Stimulated activated CD8-positive, alpha-beta memory T cell treated with anti-CD3 and anti-CD28 coated beads, Interleukin-4, amount 100 ng/mL, for 1 hour (primary cell): ENCODE measurements at places on chromosomes 1 and 21.
A peak's percentile ranks its signal among the peaks of the same experiment; 100 is the strongest.

DNA sequence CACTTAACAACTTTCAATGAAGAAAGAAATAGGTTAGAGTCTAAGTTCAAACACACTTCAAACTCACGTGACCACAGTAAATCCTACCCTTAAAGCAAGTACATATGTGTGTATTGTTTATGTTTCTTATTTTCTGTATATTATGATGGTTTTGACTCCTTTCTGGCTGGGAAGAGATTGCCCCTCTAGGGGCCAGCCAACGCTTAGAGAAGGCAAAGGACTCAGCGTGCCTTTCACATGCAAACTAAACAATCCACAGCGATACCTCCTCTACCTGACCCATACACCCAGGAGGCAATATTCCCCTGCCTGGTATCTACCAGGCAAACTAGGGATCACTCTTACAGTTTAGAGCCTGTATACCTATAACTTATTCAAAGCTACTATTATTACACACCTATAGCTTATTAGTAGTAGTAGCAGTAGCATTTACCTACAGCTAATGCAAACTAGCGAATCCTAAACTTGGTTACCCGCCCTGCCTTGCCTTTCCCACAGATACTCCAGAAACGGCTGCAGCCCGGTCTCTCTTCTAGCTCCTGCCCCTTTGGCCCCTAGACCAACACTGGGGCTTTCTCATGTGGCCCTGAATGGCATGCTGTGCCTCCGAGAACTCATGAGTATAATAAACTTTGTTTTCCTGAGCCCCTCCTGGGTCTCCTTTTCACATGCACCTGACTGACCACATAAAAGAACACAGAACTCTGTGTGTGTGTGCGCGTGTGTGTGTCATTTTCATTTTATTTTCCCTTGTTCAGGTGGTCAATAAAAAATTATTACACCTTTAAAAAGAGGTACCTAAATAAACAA lies 14.0 kb downstream of the NRIP1 start:
- DNase-seq = no peak

DNA sequence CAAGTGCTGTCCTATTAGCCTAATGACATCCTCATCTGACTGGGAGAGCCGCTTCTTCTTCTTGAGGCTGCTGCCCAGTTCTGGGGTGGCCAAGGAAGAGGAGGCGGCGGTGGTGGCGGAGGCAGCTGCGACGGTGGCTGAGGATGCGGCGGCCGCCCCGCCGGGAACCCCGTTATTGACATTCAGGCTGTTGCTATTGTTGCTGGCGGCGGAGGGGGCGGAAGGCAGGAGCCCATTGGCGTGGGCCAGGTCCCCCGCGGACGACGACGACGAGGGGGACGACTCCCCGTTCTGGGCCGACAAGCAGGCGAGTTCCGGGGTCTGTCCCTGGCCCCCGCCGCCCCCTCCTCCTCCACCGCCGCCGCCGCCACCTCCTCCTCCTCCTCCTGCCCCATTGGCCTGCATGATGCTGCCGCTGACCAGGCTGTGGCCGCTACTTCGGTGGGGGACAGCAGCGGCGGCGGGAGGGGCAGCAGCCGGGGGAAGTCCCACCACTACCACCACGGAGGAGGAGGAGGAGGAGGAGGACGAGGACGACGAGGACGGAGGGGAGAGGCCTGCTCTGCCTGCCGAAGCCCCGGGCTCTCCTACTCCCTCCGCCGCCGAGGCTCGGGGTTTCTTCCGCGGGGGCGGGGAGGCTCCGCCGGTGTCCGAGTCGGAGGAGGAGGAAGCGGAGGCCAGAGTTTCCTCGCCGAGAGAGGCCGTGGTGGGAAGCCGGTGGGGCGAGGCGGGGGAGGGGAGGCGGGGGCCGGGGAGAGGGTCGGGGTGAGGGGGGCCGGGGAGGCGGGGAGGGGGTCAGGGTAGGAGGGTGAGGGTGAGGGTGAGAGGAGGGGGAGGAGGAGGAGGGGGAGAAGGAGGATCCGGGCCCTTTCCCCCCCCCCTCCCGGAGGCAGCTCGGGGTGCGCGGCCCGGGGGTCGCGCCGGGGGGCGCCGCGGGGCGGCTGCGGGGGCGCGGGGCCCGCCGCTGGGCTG lies 610 bp downstream of the WDR26 start:
- no peak for DNase-seq

DNA sequence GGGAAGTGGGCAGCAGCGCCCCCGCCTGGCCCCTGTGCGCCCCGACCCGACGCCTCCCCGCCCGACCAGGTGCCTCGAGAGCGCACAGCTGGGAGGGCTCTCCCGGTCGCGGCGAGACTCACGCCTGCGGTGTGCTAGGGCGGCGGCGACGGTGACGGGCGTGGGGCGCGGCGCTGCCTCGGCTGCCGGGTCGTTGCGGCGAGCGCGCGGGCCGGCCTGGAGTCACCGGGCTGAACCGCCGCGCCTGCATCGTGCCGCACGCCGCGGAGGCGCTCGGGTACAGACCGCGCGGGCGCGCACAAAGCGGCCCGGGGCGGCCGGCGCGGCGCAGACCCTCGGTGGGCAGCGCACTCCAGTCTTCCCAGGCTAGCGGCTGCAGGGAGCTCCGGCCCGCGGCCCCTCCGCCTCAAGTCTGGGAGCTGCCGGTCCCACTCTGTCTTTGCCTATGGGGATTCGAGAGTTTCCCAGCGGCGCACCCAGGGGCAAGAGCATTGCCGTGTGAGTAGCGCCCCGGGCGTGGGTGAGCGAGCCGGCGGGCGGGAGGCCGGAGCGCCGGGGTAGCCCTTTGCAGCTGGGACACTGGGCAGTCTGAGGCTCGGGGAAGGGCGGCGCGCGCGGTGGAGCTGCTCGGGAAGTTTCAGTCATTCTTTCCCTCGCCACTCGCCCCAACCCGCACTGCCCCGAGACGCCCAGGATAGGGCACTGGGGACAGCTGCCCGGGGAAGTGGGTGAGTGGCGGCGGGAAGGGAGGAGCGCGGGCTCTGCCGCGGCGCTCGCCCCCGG lies at the start of gene SLC35F3:
TSS of gene SLC35F3 (plus strand) at position 44 of the 783 bp plus-strand sequence.
- DNase-seq = no peak

GRCh38 chr1:243254233-243254926 lies 701 bp downstream of the CEP170 start:
- peak; percentile 3 for DNase-seq

- DNase-seq = no peak
Observed at GRCh38 chr1:229237320-229237719, 33.6 kb upstream of the RAB4A start.

GRCh38 chr1:2972011-2972878 lies 49.0 kb upstream of the ACTRT2 start:
- DNase-seq = no peak

- DNase-seq = no peak
Observed at GRCh38 chr1:203934027-203934426, 72.6 kb downstream of the SNRPE start.

DNA sequence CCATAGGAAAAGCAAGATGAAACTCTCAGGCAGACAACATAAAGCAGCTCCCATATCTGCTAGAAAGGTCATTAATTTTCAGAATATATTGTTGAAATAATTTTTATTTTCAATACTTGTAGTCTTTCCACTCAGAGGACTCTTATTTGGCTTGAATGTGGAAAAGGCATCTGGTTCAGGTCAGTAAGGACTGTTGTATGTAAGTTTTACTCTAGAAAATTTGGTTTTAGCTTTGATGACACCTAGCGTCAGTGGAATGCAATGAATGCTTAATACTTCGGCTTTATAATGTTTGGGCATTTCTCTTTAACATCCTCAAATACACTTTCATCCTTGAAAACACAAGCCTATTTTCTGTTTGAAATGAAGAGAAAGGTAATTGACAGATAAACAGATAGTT lies 63.3 kb downstream of the LRRC40 start:
- DNase-seq = no peak

- no peak for DNase-seq
Observed at GRCh38 chr1:162629651-162630050, 2.6 kb upstream of the DDR2 start.

GRCh38 chr21:46421191-46421750 lies 37.4 kb upstream of the DIP2A start:
- no peak for DNase-seq
